ENCODE measurements at places on chromosomes 6 and 20.

- DNase-seq: no peak
Observed at GRCh38 chr6:4439159-4439558, 303.8 kb upstream of the ECI2 start.

DNA sequence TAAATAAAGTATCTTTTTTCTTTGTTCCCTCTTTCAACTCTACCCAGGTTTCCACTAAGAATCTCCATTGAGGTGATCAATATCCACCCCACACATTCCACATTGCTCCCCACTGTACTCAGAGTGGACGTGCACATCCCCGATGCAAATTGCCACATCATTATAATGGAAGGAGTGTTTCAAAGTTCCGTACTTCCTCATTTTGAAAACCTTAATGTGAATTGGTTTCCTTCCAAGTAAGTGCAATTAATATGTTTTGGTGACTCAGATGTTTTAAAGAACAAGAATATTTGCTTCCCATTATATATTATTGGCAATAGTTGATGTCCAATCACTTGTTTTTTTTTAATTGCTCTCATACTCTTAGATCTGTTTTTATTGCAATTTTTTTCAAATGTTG lies 463.6 kb downstream of the HACE1 start:
- DNase-seq: no peak

GRCh38 chr6:7566107-7566506 lies 23.9 kb upstream of the SNRNP48 start:
- DNase-seq: no peak

GRCh38 chr20:50799176-50799889 lies 4.5 kb downstream of the BCAS4 start:
- no peak for DNase-seq

DNA sequence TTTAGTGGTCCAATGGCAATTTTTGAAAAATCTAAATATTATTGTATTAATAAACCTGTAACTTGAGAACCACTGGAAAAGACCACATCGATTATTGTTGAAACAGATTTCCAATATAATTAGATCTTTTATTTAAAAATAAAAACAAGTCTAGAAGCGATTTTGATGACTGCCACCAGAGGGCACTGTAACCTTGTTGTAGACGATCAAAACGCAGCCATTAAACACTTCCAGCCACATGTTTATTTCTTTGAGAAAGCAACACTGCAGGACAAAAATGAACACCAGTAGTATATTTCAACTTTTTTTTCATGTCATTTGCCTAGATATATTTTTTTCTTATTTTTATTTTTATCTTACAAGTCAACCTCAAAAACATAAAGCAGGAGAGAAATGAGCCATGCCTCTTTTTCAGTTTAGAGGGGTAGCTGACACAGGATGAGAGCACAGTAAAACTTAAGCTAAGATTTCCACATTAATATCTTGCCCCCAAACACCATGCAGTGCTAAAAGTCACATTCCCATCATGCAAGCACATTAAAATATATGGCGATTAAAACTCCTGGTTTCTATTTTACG lies 115.4 kb downstream of the OPRM1 start:
- peak; percentile 47 for DNase-seq

DNA sequence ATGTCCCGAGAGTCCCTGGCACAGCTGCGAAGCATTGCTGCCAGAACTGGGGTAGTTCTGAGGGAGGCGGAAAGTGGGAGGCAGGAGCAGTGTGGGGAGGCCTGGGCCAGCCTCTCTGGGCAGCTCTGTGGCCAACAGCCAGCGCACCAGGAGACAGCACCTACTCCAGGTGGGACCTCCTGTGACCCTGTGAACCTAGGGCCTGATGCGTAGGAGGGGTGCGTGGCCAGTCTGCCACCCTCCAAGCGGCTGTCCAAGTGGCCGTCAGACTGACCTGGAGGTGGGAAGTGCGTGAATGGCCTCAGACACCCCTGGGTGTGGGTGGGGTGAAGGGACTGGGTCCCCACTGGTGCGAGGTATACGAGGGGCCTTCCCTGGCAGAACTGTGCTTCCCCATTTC lies 15.5 kb downstream of the SS18L1 start:
- no peak for DNase-seq

DNA sequence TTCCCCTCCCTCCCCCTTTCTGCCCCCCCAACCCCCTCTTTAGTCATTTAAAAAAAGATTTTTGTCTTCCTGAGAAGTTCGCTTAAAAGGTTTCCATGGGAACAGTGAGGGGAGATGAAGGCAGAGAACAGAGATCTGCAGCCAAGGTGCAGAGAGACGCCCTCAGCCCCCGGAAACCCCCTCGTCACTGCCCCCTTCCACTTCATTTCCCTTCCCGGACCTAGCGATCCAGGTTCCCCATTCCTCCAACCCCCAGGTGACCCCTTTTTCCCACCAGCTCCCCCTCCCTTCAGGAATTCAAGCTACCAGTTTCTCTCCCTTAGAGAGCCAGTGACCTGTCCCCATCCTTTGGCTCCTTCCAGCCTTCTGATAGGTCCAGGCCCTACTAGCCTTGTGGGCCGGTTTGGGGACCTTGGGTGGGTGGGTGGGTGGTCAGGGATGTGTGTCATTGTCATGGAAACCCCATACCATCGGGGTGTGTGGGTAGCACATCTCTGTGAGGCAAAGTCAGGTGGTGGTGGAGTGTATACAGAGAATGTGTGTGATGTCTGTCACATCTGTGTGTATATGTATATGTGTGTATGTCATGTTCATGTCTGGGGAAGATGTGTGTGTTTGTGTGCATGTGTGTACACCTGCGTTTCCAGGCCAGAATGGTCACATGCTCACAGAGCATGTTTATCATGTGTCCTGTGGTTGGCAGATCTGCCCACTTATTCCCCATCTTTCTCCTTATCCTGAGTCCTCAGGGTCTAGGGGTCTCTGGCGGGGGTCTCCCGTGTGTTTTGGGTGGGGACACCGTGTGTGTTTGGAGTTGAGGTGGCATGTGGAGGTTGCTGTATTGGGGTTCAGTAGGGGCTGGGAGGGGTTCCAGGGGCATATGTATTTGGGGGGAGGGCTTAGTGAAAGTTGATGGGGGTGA lies 7.0 kb downstream of the SYNGAP1 start:
- no peak for DNase-seq

- no peak for DNase-seq
Observed at GRCh38 chr20:58043236-58044140, 185.0 kb downstream of the ANKRD60 start.

DNA sequence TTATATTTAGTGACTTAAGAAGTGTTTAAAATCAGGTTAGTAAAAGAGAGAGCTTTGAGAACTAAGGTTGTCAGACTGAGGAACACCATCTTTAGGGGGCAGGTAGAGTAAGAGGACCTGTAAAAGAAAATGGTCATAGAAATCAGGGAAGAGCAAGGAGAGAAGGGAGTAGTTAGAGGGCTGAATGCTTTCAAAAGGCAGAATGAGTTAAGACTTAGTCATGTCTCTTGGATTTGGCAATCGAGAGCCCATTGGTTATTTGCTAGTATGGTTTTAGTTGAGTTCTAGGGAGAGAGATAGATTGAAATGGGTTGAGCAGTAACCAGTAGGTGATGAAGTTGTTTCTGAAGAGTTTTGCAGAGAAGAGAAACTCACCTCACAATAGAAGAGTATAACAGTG lies 51.1 kb downstream of the RALGAPB start:
- DNase-seq: no peak

DNA sequence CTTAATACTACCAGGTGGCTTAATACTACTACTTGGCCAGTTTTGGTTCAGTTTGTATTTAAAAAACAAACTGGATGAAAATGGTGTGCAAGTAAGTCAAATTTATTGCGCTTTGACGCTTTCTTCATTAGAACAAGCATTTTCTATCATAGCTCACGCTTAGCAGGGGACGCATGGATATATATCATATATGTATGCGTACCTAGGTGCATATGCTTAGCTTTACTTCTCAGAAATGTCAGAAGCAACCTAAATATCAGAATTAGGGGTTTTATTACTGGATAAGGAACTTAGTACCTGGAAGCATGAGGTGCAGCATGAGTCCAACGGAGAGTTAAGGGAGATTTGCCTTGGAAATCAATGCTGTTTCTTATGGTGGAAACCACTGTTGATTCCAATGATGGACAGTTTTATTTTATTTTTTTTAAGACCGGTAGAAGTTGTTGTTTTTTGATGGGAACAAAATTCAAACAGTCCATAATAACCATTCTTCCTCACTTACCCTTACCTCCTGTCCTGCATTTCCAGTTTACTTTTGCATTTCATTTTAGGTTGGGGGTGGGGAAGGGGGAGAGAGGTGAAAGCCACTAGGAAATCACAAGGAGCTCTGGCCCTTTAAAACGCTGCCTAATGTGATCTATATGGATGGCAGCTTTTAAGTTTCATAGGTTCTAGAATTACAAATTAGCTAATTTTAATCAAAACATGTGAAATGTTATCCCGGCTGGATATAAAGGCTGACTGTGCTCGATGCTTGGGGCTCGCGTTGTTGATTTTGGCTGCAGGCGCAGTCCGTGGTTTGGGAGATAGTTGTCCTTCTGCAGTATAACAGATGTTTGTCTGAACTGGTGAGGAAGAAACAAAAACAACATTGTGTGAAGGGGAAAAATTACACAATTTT lies 2.1 kb downstream of the SOBP start:
- DNase-seq: no peak

DNA sequence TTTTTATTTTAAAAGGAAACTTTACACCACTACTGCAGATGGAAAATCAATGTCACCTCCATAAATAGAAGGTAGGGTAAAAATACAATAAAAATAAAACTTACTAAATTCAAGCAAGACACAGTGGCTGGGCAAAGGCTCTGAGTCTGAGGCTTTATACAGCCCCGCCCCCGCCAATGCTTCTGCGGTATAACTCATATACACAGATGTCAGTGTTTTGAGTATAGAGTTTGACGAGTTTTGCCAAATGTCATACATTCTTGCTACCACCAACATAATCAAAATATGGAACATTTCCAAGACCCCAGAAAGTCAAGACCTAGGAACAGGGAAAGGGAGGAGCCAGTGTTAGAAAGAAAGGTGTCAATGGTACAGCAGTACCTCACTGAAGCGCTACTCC lies 12.8 kb downstream of the NFATC2 start:
- peak; percentile 72 for DNase-seq

DNA sequence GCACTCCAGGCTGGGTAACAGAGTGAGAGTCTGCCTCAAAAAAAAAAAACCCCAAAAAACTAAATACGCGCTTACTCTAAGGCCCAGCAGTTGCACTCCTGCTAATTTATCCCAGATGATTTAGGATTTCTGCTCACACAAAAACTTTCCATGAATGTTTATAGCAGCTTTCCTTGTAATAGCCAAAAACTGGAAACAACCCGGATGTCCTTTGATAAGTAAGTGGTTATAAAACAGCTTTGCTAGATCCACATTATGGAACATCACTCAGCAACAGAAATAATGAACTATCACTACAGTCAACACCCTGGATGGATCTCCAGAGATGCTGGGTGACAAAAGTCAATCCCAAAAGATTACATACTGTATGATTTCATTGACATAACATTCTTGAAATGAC lies 220.4 kb upstream of the JARID2 start:
- DNase-seq: no peak

- no peak for DNase-seq
Observed at GRCh38 chr20:208942-209566, 18.0 kb upstream of the DEFB129 start.

DNA sequence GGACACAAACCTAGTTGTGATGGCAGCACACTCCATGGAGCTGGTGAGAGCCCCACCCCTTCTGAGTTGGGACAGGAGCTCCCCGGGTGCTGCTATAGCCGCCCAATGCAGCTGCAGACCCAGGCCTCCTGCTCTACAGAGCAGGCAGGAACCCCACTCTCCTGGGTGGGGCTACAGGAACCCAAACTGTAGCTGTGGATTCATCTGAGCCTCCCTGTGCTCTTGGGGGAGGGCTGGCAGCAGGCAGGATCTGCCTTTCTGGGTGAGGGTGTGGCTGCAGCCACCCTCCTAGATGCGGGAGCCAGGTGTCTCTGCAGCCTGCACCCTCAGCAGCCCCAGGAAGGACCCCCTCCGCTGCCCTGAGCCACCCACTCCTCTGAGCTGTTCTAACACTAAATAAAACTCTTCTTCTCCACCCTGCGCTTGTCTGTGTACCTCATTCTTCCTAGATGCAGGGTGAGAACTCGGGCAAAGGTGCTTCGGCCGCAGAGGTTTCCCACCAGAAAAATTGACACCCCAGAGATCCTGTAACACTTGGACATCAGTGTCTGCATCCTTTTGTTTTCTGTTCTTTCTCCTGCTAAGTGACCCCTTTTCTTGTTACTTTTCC lies 55.2 kb upstream of the KIF13A start:
- DNase-seq: no peak

DNA sequence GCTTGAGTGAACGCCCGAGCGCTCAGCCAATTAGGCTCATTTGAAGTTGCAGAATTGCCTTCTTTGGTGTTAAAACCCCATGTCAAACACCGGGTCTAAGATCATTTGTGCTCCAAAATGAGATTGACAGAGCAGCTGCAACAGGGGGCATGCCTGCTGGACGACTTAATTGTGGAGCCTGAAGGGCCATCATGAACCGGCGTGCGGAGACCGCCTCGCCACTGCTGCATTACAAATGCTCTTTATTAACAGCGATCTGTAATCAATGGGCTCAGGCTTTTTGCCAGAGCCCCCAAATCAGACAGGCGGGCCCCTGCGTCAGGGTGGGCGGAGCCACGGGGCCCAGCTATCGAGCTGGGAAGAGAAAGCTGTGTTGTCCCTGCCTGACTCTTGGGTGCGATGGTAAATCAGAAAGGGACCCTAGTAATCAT lies 183.2 kb downstream of the SIM1 start:
- DNase-seq: no peak

DNA sequence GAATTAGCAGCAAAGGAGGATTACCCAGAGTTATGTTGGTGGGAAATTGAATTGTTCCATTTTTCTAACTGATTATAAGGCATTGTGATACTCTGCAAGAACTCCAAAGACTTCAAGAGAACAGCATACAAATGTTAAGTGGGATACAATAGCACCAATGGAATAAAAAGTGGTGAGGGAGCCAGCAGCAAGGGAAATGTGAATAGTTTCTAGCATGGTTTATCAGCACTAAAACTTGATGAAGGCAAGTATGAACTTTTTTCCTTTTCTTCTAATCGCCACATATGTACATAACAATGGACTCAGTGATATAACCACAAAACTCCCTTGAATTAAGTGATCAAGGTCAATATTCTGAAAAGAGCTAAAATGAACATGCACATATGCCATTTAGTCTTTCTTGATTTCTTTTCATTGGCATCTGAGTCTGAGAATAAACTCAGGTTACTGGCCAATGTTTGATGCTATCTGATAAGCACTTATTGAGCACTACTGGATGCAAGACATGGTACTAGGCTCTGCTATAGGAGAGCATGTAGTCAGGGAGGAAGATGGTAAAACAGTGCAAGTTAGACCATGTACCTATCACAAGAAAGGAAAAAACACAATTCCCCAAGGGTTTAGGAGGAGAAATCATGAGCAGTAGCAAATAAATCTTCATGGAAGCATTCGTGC lies 36.6 kb upstream of the NOX3 start:
- no peak for DNase-seq
